ENCODE measurements at places on chromosomes 11 and 22. TPM values are rescaled to one million over a fixed set of nuclear protein-coding genes. Genes with fewer than 3 reads are reported as not detected.
A peak's percentile ranks its signal among the peaks of the same experiment; 100 is the strongest.

DNA sequence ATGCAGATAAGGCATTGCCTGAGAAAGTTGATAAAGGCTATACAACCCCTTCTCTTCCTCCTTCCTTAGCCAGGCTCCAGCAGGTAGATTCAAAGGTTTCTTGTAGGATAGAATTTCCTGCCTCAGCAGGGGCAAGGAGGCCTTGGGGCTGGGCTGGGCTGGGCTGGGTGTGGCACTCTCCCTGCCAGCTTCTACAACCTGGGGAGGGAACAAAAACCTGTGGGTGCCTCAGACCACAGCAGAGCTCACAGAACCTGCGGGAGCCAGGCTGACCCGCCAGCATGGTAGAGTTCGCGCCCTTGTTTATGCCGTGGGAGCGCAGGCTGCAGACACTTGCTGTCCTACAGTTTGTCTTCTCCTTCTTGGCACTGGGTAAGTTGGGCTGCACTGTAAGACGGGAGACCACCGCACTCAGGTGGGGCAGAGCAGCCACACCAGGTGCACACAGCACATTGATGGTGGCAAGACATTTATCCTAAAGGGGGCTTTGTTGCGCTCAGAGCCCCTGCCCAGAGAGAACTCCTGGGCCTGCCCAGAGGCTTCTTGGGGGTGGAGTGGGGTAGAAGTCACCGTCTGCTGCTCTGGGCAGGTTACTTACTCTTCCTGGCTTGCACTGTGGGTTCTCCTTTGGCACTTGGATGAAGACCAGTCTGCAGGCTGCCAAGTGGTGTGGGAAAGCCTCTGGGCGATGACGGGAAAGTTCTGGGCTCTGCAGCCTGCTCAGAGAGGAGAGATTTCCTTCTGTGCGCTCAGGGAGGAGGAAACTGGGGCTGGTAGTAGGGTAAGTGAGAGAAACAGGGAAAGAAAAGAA is at the start of gene MOGAT2:
MOGAT2 (plus strand) TSS at position 231 of the 811 bp plus-strand sequence; CDS start at position 282, 51 bp downstream.
- no peak for DNase-seq

DNA sequence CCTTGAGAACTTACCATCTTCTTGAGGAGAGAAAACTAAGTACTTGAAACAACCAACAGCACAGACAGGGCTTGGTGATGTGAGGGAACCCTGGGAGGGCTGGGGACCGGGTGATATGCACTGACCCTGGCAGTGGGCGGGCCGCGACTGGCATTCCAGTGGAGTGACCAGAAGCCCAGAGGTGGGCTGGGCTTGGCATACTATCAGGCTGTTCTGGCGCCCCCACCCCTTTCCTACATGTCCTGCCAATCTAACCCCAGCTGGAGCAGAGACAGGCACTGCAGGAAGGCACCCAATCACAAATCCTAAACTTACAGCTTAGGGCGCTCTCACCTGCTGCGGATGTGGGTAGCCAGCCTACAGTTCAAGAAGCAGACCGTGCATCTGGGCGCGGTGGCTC is 54.0 kb upstream of the GCAT start:
- DNase-seq, result no peak

GRCh38 chr22:26674211-26675190 is 17.1 kb downstream of the MIAT start:
- DNase-seq, result no peak

DNA sequence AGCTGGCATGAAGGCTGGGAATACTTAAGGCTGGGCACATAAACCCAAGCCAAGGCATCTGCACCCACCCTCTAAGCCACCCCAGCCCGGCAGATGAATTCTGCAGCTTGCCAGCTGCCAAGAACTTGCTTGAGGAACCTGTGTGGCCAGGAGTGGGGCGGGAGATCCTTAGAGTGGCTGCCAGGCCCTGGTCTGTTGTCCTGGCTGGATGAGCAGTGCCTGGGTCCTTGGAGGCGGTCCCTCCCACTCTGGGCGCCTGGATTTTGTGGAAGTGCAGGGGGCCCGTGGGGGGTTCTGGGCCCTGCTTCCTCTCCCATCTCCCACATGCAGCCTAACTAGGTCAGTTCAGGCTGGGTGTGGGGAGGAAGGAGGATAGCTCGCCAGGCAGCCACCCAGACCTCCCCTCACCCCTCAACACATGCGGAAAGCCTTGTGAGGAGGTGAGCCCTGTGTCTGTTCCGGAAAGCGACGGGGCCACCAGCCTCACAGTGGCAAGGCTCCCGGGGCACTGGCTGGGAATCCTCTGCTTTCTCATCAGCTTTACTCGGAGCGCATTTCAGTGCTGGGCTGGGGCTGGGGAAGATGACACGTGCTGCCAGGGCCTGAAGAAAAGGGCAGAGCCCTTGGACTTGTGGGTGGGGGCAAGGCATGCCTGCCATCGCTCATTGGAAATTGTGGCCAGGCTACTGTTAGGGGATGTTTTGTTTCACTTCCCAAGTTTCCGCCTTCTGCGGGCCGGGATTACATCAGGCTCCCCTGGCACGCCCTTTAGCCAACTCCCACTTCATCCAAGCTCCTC is 8.4 kb downstream of the DAGLA start:
- peak; percentile 41 for DNase-seq

DNA sequence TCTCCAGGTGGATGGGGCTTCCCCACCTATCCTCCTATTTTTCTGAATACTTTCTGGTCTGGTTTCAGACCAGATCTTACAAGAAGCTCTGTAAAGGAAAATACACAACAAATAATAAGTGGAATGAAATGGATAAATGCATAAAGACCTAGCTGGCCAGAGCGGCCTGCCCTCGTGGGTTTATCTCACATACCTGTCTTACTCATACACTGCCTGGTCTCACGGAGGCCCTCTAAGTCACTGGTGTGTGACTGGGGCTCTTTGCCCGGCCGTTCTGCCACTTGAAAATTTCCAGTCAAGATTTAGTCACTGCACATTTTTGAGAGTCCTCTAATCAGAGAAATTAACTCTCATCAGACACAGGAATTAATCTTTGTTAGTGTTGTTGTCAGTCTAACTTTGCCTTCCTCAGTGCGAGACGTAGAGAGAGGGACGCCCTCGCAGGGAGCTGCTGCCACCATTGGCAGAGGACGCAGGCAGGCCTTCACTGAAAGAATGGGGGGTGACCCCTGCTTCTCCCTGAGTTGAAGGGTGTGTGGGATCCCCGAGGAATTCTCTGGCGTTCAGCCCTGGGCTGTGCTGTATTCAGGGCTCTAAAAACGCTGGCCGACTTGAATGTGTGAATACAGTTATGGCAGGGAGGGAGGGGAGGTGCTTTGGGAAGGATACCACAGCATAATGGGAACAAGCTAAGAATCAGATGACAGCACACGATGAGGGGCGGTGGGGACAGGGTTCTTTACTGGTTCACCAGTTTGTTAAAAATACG is 46.3 kb upstream of the CADM1 start:
- peak; percentile 22 for DNase-seq

- DNase-seq, result no peak
Observed at GRCh38 chr11:5712507-5712906, 22.9 kb downstream of the TRIM22 start.

GRCh38 chr11:126817096-126817495 is 183.5 kb downstream of the KIRREL3 start:
- DNase-seq, result peak; percentile 38

DNA sequence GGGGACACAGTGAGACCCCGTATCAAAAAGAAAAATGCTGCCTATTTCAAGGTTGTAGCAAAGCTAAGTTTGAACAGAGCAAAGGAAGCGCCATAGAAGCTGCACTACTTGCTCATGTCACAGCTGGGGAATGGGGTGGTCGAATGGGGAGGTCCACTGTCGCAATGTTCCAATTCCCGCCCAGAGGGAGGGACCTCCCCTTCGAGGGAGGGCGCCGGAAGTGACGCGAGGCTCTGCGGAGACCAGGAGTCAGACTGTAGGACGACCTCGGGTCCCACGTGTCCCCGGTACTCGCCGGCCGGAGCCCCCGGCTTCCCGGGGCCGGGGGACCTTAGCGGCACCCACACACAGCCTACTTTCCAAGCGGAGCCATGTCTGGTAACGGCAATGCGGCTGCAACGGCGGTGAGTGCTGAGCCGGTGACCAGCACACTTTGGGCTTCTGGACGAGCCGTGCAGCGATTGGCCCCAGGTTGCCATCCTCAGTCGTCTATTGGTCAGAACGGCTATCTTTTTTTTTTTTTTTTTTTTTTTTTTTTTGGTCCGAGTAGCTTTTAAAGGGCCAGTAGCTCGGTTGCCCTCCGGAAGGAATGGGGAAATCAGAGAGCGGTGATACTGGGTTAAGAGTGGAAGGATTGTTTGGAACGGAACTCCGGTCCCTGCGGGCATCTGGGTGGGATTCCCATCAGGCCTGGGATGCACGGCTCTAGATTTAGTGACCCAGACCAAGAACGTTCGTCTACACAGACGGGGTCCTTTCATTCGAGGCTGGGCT is at the start of gene HMBS:
HMBS (plus strand) TSS at position 219 of the 774 bp plus-strand sequence; CDS start at position 372, 153 bp downstream.
- peak; percentile 99 for DNase-seq

DNA sequence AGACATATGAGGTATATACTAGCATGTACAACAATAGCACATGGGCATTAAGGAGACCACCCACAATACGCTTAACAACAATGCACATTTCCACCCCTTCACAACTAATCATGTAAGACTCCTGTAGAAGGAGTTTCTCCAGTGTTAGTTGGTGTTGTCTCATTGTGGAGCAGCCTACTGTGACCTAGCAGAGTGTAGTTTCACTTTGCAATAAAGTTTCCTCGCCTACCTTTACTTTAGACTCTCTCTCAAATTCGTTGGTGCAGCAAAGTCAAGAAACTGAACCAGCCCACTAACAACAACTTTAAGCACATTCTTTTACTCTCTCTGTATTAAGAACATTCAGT is 863.6 kb downstream of the FAM181B start:
- DNase-seq, result no peak

DNA sequence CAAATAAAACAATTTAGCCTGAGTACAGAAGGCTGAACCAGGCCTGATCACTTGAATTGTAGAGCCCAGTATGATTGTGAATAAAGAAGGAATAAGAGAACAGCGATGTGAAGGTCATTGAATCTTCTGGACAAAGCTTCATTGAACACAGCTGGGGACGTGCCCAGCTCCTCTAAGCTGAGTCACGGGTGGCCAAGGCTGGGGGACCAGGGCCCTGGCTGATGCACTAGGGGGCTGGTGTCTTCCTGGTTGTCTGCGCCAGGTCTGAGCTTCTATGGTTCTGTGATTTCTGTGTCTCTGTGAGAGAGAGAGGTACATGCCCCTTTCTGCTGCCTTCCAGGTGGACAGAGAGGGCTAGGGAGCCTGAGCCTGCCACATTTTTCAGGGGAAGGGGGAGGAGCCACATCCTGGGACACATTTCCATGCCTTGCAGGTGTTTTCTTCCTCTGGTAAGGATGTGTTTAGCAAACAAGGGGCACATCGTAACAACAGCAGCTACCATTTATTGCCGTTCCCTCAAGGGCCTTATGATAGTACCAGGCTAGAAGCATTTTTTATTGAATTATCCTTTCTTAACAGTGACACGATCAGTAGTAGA is 135.7 kb downstream of the C11orf91 start:
- DNase-seq, result no peak

- DNase-seq, result no peak
Observed at GRCh38 chr11:109847621-109848020, 245.6 kb upstream of the ZC3H12C start.

- peak; percentile 60 for DNase-seq
Observed at GRCh38 chr11:131584785-131585592, 214.6 kb downstream of the NTM start.

DNA sequence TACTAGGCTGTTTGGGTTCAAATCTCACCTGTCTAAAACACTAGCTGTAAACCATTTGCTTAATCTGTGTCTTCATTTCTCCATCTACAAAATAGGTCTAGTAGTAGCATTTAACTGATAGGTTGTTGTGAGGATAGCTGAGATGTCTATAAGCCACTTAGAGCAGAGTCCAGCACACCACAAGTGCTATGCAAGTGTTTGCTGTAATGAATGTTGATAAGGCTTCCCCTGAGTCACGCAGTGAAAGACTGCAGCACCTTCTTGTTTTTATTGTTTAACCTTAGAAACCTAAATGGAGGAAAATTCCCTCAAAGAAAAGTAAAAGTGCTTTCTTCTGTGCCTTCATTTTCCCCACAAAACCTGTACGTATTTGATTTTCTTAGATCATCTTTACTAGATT is 23.1 kb upstream of the LDHA start:
- no peak for DNase-seq

- peak; percentile 90 for DNase-seq
Observed at GRCh38 chr11:10304495-10305261, at the start of gene ADM. ADM (plus strand) TSS chr11:10305073; CDS start chr11:10305701, 628 bp downstream.

DNA sequence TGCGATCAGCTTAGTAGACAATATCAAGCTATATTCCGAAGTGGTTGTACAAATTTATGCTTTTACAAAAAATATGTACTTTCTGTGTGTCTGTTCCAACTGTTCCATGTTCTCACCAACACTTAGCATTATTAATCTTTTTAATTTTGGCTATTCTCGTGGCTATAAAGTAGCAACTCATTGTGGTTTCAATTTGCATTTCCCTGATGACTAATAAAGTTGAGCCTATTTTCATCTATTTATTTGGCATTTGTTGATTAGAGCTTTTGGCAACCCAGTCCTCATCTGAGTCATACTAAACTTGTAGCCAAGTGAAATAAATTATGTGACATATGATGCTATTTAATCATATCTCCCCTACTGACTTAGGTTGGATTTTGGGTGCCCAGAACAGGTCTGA is 115.9 kb downstream of the FBXO7 start:
- no peak for DNase-seq

GRCh38 chr11:134164490-134165370 is 59.0 kb downstream of the NCAPD3 start:
- no peak for DNase-seq

- DNase-seq, result no peak
Observed at GRCh38 chr22:28792491-28793383, 7.6 kb downstream of the XBP1 start.

- peak; percentile 91 for DNase-seq
Observed at GRCh38 chr11:57277845-57278720, 41.0 kb upstream of the APLNR start.

GRCh38 chr22:45201678-45202332 is 38.1 kb downstream of the NUP50 start:
- DNase-seq, result no peak

DNA sequence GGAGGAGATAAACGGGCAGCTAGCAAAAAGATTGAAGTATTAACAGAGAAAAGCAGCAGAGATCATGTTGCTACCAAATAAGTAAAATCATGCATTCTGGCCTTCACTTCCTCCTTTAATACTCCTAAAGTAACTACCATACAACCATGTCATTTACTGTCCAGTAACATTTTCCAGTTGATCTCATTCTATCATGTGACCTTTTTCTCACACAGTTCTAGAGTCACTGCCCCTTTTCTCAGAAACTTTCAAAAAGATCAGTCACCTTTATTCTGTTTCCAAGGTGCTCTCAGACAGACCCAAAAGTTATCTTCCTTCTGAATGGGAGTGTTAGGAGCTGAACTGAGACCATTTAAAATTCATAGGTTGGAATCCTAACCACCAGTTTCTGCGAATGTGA is 984.4 kb downstream of the FAM181B start:
- DNase-seq, result no peak

- DNase-seq, result no peak
Observed at GRCh38 chr11:85431319-85431718, 195.8 kb downstream of the DLG2 start.

- DNase-seq, result no peak
Observed at GRCh38 chr11:64306876-64307622, 1.7 kb downstream of the ESRRA start.

MEI1 gene
- 7.6 TPM for total RNA-seq

ANGPTL5 gene
- 0.40 TPM for total RNA-seq

CYP2D6 gene
- total RNA-seq, result 1.3 TPM

OR6A2 gene
- total RNA-seq, result 0.23 TPM

All from lung (tissue), 17 donors.